ENCODE measurements at places on chromosomes 13 and 19. TPM values are rescaled to one million over a fixed set of nuclear protein-coding genes. Genes with fewer than 3 reads are reported as not detected.

DNA sequence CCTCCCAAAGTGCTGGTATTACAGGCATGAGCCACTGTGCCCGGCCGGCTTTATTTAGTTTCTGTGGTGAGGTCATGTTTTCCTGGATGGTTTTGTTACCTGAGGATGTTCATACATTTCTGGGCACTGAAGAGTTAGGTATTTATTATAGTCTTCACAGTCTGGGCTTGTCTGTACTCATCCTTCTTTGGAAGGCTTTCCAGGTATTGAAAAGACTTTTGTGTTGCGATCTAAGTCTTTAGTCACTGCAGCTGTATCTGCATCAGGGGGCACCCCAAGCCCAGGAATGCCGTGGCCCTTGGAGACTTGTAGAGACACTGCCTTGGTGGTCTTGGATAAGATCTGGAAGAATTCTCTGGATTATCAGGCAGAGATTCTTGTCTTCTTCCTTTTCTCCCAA lies 12.8 kb downstream of the BLOC1S3 start:
- ATAC-seq = no peak

DNA sequence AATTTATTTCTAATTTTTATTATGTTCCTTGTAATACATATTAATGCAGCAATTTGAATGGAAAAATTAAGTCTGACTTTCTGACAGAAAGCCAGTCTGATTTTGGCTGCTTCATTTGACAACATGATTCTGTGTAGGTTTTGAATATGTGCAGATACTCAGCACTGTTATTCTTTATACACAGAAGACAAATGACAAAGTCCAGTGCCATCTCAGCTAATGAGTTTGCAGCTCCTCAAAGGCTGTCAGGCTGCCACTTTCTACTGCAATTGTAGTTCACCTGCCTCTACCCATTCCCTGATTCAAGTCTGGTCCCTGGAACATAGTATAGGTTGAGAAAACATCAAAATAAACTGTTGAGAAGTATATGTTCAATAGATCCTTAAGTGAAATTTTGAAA lies 2.9 kb upstream of the CHAMP1 start:
- no peak for ATAC-seq

DNA sequence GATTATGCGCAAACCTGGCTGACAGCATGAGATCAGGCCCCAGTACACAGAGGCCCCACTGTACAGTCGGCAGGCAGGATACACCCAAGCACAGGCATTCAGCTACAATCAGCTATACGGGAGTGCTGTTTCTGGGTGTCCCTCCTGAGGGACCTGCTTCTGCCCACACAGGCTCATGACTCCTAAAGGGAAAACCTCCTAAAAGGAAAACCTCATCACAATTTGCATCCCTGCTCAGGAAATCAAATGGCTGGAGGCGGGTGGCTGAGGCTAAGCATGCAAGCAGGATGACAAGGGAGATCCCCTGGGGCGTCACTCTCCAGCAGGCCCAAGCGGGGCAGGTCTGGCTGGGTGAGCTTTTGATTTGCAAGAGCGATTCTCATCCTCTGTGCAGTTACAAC lies 99.8 kb downstream of the CRYL1 start:
- peak; percentile 59 for ATAC-seq

ACER1 gene
- not detected for total RNA-seq

- ATAC-seq = peak; percentile 10
Observed at GRCh38 chr13:50080911-50081678, 65.9 kb downstream of the KCNRG start.

GRCh38 chr19:17468302-17469091 lies 1.8 kb upstream of the SLC27A1 start:
- ATAC-seq = no peak

C1QTNF9 gene
- total RNA-seq = not detected

- ATAC-seq = no peak
Observed at GRCh38 chr19:50820086-50820485, 3.5 kb downstream of the KLK1 start.

GAS6 gene
- 0.56 TPM for total RNA-seq

NLRP7 gene
- not detected for total RNA-seq

COL4A1 gene
- not detected for total RNA-seq

GJB2 gene
- total RNA-seq = 42.5 TPM

- ATAC-seq = peak; percentile 16
Observed at GRCh38 chr13:49791711-49792549, 552 bp downstream of the KPNA3 start.

IL17D gene
- total RNA-seq = 0.76 TPM

DNA sequence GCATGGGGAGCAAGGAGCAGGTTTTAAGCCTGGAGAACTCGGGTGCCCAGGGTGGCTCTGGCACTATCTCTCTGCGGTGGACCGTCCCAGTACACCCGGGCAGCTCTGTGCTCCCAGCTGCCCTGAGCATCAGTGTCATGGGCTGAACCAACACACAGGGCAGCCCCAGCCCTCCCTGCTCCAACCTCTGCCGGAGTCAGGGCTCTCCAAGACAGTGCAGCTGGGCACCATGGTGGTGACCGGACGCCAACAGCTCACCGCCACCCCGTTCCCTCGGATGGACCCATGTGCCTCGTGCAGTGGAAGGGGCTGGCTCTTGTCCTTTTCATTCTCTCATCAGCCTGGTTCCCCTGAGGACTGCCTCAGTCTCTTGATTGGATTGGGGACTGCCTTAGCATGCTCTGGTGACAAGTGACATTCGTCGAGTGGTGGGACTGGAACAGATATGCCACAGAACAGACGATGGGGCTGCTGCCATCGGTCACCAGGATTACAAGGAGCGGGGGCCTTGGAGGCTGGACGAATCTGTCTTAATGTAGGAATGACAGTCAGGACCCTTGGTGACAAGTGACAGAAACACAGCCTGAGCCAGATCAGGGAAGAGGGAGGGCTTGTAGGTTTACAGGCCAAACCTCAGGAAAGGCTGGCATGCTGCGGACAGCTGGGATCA lies 25.7 kb upstream of the VSTM2B start:
- no peak for ATAC-seq

ZNF749 gene
- total RNA-seq = 15.0 TPM

CLEC17A gene
- total RNA-seq = 2.0 TPM

LRP3 gene
- total RNA-seq = not detected

GRCh38 chr13:29539856-29540255 lies 55.6 kb downstream of the SLC7A1 start:
- ATAC-seq = no peak

SOX1 gene
- total RNA-seq = not detected

DNA sequence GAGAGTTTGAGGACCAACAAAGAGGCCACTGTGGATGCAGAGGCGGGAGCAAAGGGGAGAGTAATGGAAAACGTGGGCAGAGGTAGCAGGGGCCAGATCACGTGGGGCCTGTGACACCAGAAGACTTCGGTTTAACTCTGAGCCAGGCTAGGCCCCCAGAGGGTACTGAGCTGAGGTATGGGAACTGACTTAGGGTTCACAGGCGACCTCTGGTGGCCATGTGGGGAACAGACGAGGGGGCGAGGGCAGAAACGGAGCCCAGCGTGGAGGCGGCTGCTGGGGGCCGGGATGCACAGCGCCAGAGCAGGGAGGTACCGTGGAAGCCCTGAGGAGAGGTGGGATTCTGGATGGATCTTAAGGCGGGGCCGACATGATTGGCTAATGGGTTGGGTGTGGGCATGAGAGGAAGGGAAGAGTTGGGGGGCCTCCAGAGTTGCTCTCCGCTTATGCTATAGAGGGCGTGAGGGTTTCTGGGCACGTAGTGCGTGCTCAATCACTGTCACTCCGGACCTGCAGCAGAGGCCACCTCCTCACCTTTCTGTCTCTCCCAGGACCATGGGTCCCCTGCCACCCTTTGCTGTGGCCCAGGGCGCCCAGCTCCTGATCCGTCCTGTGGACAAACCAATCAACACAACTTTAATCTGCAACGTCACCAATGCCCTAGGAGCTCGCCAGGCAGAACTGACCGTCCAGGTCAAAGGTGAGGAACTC lies 13.7 kb downstream of the PVR start:
- peak; percentile 58 for ATAC-seq

MEF2B gene
- 2.0 TPM for total RNA-seq

DNA sequence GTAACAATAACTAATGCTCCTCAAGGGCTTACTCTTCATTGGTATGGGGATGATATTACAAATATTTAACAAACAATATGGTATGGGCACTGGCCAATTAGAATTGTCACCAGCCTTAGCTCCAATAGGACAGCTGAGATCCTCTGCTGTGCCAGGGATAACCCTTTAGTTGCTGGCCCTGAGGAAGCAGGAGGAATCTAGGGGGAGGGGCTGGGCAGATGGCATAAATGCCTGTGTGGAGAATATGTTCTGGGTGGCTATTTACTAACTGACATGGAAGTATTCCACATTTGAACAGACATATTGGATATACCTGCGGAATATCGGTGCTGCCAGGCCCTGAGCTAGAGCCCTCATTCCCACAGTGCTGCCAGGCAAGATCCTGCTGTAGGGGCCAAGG lies 16.6 kb upstream of the LRCH1 start:
- no peak for ATAC-seq

GRCh38 chr13:32205431-32206096 lies 109.6 kb downstream of the ZAR1L start:
- ATAC-seq = no peak

OR7A5 gene
- total RNA-seq = not detected

FUT1 gene
- total RNA-seq = 0.30 TPM

A1BG gene
- 15.4 TPM for total RNA-seq

DNA sequence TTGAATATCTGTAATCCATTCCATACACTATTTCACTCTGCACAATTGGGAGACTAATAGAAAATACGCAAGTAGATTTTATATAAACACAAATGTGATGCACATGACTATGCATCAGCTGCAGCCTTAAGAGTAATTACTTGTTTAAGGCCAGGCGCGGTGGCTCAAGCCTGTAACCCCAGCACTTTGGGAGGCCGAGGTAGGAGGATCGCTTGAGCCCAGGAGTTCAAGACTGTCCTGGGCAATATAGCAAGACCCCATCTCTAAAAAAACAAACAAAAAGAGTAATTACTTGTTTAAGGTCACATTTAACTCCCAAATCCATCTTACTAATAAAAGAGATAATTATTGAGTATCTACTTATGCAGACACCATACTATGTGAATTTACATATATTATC lies 18.0 kb downstream of the IPO5 start:
- no peak for ATAC-seq

DNA sequence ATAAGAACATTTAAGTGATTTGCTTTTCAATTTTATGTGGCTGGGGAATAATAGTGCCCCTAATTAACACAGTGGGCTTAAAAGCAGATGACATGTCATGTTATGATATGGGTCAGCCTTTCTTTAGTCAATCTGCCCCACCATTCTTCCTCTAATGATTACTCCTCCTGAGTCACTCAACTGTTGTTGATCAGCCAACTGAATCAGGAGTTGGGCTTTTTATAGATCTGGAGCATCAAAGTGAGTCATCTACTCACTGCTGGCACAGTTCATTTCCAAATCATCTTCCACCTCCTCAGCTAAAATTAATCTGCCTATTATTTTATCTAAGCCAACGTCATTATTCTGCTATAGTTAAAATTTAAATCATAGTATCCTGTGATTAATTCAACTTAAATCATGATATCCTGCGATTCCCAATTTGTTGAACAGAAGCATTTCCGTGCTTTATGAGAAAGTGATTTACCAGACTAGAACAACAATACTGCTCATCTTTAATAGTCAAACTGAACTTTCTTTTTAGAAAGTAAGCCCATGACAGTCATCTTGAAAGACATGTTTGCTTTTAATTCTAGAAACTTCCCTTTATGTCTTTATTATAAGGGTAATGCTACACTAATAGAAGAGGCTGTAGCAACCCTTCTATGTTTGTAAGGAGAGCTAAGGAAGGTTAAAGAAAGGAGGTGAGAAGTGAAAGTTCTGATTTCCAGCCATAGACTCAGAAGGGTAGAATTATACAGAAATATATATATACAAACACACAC lies 551.4 kb downstream of the TBC1D4 start:
- ATAC-seq = no peak

GRCh38 chr13:74530011-74530410 lies 395.8 kb upstream of the KLF12 start:
- no peak for ATAC-seq

KIR2DL1 gene
- total RNA-seq = not detected

IZUMO1 gene
- total RNA-seq = not detected

OVOL3 gene
- not detected for total RNA-seq

DNA sequence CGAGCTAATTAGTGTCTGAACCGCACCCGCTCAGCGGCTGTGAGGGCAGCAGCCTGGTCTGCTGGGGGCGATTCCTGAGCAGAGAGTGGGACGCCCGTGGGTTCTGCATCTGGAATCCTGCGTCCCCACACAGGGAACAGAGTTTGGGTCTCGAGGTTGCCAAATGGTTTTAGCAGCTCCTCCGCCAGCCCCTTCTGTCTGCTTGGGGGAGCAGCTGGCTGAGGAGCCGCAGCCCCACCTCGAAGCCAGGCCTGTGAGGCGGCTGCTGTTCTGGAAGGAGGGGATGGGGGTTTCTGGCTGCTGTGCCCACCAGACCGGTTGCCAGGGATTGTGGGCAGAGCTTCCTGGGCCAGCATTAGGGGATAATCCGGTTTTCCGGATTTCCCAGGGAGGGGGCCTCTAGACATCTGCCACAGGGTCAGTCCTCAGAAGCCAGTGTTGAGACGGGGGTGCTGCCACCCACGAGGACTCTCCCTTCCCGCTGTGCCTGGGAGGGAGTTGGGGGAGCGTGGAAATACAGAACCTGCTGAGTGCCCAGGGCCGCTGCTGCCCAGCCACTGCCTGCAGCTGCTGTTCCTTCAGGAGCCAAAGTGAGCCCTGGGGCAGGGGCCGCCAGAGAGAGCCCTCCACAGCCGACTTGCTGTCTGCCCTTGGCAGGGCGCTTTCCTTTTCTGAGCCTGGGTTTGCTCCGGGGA lies 2.0 kb downstream of the CDC34 start:
- no peak for ATAC-seq

GRCh38 chr19:33388725-33389420 lies 15.4 kb downstream of the CEBPG start:
- no peak for ATAC-seq

GRCh38 chr13:113205428-113205931 lies 3.0 kb downstream of the PCID2 start:
- no peak for ATAC-seq

DNA sequence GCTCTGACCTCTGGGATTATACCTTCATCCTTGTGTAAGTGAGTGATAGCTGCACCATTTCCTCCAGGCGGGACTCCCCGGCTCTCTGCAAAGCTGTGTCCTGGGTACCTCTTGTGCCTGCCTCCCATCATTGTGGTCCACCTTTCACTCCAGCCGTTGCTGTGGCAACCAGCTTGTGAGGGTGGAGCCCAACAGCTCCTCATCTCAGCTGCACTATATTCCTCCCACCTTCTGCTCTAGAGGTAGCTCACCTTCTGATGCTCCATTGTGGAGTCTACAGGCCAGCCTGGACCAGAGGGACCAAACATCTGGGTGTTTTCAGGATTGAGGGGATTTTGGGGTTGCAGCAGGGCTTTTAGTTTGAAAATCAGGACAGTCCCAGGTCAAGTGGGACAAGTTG lies 708.2 kb downstream of the UQCRFS1 start:
- ATAC-seq = no peak

DNA sequence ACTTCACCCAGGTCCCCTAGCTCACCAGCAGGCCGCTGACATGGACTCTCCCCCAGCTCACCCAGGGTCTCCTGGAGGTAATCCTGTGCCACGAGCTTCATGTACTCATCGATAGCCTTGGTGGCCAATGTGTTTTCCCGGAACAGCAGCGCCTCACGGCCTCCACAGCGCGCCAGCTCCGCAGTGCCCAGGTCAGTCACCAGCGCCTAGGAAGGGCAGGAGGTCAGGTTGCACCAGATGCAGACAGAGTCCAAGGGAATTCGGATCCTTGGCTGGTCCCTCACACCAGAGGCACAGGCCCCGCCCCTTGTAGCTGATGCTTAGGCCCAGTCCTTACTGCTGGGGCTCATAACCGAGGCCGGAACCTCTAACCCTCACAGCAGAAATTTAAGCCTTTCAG lies 6.7 kb upstream of the WIZ start:
- ATAC-seq = no peak

NAA16 gene
- 29.9 TPM for total RNA-seq

KCNC3 gene
- 12.8 TPM for total RNA-seq

Data from activated T-helper 17 cell treated with anti-CD3 and anti-CD28 coated beads, Interleukin-2, amount 50 U/mL, for 72 hours (primary cell).